ENCODE measurements at places on chromosomes 6 and 20.

DNA sequence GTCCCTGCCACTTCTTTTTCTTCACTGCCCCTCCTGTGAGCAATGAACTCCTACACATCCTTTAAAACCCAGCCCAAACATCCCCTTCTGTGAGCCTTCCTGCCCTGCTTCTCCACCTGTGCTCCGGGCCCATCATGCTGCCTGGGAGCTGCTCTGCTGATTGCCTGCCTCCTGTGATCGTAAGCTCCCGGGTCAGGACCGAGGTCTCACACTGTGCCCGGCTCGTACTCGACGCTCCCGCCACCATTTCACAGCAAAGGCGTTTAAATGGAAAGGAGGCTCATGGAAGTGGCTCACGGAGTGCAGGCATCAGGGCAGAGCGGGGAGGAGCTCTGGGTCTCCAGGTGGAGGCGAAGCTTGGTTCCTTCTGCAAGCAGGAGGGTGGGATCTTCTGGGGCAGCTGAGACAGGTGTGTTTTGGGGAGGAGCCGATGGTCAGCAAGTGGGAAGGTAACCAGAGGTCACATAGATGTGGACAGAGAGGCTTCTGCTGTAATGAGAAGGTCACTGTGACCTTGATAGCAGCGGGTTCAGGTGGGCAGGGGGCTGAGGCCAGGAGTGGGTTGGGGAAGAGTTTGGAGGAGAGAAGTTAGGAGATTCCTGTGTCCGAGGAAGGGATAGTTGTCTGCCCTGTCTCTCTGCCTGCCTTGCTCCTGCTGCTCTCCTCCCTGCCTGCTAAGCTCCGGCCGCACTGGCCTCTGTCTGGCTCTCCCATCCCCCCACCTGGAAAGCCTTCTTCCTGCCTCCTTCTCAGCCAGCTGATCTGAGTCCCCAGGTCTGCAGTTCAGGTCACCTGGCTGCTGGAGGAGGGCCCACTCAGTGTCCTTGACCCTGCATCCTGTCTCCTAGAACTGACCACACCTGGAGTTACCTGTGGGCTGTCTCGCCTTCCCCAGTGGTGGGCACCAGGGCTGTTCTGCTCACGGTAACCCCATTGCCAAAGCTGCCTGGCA lies 52.7 kb upstream of the FRMD1 start:
- no peak for DNase-seq

- DNase-seq, result no peak
Observed at GRCh38 chr6:84156306-84156705, 71.1 kb downstream of the CEP162 start.

- no peak for DNase-seq
Observed at GRCh38 chr6:153237670-153238069, 106.6 kb upstream of the RGS17 start.

DNA sequence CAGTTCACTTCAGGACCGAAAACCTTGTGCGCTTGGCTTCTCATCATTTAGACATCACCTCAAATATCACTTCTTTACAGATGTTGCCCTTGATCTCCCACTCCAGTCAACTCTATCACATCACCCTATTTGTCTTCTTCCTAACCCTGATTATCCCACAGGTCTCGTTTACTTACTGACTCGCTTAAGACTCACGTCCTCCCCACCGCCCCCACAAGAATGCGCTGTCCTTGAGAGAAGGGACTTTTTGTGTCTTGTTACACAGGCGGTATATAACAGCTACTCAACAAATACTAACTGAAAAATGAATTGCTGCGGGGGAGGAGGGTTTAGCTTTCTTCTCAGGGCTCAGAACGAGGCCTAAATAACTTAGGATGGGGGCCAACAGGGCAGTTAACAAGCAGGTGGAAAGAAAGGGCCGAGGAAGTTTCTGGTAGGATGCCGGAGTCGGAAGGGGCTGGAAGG lies 527 bp downstream of the TOMM34 start:
- no peak for DNase-seq

DNA sequence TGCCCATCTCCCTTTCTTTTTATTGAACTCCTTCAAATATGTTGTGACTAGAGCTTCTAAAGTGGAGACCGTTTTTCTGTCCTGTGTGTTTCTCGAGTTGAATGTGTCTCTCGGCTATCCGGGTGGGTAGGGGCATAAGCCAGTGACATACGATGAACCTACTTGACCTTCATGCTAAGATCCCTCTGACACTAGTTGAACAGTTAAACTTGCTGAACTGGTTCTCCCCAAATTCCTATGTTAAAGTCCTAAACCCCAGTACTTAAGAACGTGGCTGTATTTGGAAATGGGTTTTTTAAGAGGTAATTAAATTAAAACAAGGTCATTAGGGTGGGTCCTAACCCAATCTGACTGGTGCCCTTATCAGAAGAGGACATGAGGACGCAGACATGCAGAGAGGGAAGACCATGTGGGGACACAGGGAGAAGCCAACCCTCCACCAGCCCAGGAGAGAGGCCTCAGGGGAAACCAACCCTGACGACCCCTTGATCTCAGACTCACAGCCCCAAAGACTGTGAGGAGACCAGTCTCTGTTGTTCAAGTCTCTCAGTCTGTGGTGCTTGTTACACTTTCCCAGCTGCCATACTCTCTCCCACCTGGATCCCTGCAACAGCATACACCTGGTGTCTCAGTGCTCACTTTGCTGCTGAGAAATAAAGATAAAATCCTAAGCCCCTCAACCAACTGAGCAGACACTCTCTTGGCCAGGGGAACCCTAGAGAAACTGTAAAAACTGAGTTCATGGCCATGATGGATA lies 208.4 kb downstream of the MYLK4 start:
- DNase-seq, result no peak

DNA sequence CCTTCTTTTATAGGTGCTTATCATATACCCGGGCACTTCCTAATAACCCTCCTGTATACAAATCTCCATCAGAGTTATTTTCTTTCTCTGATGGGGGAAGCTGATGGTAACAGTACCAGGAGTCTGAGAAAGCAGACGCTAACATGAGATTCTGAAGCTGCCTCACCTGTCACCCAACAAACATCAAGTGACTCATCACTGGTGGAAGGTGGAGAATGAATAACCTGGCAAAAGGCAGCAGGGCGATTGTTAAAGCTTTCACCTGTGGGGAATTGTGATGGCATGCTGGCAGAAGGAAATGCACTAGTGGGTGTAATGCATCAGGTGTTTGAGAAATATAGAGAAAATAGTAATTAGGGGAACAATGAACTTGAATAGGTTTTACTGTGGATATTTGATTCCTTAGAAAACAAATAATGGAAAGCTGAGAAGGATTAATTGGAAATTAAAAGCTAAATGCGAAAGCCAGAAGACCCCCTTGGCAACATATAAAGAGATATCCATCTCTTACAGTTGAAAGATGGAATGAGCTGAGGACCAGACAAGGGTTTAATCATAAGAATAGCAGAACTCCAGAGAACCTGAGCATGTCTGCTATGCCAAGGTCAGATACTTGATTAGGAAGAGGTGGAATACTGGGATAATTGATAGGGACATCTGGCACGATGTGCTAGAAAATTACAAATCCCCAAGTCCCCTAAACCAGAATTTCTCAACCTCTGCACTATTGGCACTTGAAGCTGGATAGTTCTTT lies 517.1 kb downstream of the PKHD1 start:
- DNase-seq, result no peak

GRCh38 chr6:108441141-108441540 lies 119.6 kb upstream of the FOXO3 start:
- no peak for DNase-seq

DNA sequence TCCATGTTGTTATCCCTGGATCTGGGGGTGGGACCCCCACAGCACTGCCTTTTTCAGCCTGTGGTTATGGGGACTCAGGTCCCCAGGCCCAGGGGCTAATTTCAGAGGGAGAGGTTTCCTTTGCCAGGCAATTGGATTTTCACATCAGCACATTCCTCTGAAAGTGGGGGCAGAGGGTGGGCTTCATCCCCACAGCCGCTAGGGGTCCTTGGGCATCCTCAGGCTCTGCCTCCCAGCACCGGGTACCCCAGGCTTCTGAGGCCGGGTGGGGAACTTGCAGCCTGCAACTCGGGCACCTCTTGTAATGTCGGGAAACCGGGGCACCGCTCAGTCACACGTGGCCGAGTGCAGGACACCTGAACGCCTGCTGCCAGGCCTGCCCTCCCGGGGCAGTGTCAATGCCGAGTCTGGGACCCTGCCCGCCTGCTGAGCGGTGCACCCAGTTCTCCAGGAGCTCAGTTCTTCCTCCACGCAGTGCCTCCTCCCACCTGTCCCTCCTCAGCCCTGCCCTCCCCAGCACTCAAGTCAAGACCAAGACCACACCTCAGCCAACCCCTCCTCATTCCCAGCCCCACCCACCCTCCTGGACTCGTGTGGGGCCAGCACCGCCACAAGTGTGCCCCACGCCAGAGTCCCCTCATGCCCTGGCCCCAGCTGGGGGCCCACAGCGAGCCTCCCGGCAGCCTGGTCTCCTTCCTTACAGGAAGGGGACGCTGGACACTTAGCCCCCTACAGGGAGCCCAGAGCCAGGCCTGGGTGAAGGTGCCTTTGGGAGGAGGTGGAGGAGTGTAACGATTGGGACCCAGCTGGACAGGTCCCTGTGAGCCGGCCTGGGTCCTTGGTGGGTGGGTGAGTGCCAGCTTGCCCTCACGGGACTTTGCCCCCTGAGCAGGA lies 8.8 kb upstream of the CHRNA4 start:
- no peak for DNase-seq

DNA sequence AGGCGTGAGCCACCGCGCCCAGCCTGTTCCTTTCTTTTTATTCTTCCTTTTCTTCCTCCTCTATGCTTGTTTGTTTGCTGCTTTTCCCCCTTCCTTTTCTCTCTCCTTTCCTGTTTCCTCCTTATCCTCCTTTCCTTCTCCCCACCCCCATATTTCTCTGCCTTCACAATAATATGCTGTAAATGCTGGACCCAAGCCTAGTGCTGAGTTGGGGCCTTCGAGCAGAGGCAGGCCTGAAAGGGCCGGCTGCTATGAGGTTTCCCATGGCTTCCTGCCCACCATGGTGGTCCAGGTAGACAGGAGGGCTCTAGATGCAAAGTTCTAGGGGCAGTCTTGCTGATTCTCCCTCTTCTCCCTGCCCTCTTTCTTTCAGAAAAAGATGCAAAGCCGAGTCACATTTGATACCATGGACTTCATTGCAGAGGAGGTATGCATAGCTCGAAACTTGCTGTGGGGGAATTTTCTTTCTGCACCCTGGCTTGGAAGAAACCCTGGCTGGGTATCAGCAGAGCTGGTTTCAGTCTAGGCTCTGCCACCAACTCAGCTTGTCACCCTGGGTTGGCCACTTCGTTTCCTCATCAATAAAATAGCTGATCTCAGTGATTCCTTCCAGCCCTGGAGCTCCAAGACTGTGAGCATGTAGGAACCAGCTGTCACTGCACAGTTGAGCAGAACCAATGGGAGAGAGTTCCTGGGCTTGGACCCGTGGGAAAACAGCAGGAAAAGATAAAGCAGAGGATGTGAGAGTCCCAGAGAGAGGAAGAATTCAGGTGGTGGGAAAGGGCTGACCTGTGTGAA lies 7.4 kb downstream of the CNBD2 start:
- no peak for DNase-seq

DNA sequence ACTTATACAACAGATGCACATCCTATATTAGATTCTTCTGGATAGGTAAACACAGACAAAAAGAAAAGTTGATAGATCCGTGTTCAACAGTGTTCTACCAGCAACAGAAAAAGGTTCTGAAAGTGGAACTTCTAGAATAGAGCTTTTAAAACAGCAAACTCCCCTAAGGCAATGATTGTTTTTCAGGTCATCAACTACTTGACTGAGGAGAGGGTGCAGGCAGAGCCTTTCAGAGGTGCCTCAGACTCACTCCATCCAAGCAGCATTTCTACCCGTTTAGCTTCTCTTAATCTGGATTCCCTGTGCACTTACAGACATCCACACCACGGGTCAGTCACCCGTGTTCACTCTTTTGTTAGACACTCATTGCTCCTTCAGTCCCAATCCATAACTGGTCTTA lies 28.9 kb downstream of the FYN start:
- no peak for DNase-seq

GRCh38 chr6:157445277-157446009 lies 64.5 kb downstream of the ZDHHC14 start:
- DNase-seq, result no peak

GRCh38 chr6:13528232-13528631 lies 40.8 kb upstream of the GFOD1 start:
- no peak for DNase-seq

GRCh38 chr6:74103417-74103816 lies 407.4 kb downstream of the CD109 start:
- DNase-seq, result no peak

- no peak for DNase-seq
Observed at GRCh38 chr6:7912736-7913517, 2.3 kb upstream of the TXNDC5 start.

GRCh38 chr6:5936140-5936539 lies 70.6 kb downstream of the NRN1 start:
- DNase-seq, result no peak

DNA sequence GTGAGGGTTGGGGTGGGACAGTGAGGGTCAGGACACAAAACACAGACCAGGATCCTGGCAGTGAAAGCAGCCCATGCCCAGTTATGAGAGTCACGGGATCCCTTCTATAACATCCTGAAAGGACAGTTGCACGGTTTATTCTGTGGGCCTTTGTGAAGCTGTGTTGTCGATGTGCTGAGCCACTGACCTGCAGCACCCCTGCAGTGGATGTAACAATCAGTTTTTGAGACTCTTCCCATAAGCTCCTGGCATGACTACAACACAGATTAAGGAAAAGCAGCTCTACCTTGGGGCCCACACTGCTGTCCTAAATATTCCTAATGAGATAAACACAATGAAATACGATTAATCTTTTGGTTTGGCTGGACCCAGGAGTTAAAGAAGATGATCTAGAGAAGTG lies 3.7 kb downstream of the PYGB start:
- DNase-seq, result no peak

DNA sequence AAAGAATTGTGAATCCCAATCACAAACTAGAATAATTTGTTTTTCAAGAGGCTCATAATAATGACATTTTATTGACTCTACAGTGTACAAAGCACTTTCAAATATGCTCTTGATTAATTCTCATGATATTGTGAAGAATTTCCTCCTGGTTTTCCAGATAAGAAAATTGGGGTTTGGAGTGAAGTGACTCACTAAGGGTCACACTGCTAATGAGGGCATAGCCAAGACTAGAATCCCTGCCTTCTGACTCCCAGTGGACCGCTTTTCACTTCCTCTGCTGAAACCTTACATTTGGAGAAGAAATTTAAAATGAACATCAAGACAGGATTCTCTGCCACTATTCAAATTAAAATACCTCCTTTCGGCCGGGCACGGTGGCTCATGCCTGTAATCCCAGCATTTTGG lies 38.3 kb upstream of the LTV1 start:
- no peak for DNase-seq

Data from NCI-H1092 treated with DMSO at 0.1 percent for 48 hours (cell line).